ENCODE measurements at places on chromosomes 11 and 22. TPM values are rescaled to one million over a fixed set of nuclear protein-coding genes. Genes with fewer than 3 reads are reported as not detected.

- DNase-seq = no peak
Measured at GRCh38 chr11:31096191-31096805, 273.2 kb downstream of the DCDC1 start.

DNA sequence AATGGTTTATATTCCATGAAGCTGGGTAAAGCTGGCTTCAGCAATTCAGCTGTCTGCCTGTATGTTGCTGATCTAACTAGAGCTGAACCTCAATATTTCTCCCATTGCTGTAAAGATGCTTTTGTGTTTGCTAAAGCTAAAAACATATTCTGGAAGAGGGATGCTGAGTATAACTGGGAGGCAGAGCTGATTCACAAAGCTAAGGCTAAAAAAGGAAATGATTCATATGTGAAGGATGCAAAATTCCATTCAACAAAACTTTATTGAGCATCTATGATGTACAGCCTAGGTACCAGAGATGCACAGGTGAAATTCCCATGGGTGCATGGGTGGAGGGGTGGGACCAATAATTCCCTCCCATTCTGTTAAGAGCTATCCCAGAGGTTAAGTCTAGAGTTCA lies 193.9 kb downstream of the KIF18A start:
- no peak for DNase-seq

DNA sequence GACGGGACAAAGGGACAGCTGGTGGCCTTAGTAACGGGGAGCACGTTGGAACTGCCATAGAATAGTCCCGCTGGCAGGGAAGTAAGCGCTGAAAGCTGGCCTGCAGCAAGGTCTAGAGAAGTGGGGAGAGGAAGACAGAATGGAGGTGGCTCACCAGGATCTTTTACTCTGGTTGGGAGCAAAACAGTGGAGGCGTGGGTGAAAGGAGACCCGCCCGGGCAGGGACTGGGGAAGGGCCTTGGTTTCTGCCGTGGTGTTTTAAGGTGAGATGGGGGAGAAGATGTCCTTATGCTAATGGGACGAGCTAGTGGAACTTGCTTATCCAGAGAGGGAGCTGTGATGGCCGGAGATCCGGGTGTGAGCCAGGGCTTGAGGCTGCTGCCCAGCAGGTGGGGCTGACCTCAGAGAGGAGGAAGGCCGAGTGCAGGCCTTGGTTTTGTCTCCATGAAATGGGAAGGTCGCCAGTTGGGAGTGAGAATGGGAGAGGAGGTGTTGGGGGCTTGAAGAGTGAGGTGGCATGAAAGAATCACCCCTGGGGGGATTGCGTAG lies 56.4 kb upstream of the CTTN start:
- no peak for DNase-seq

PIWIL4 gene
- total RNA-seq = 3.6 TPM
